Activated CD8-positive, alpha-beta memory T cell treated with anti-CD3 and anti-CD28 coated beads, Interleukin-2, amount 50 U/mL, for 4 hours (primary cell): ENCODE measurements at places on chromosomes 13 and 19.

- DNase-seq, result no peak
Measured at GRCh38 chr19:37007587-37008220, 70.5 kb upstream of the ZNF420 start.

- no peak for DNase-seq
Measured at GRCh38 chr19:30341611-30342201, 30.5 kb upstream of the ZNF536 start.

DNA sequence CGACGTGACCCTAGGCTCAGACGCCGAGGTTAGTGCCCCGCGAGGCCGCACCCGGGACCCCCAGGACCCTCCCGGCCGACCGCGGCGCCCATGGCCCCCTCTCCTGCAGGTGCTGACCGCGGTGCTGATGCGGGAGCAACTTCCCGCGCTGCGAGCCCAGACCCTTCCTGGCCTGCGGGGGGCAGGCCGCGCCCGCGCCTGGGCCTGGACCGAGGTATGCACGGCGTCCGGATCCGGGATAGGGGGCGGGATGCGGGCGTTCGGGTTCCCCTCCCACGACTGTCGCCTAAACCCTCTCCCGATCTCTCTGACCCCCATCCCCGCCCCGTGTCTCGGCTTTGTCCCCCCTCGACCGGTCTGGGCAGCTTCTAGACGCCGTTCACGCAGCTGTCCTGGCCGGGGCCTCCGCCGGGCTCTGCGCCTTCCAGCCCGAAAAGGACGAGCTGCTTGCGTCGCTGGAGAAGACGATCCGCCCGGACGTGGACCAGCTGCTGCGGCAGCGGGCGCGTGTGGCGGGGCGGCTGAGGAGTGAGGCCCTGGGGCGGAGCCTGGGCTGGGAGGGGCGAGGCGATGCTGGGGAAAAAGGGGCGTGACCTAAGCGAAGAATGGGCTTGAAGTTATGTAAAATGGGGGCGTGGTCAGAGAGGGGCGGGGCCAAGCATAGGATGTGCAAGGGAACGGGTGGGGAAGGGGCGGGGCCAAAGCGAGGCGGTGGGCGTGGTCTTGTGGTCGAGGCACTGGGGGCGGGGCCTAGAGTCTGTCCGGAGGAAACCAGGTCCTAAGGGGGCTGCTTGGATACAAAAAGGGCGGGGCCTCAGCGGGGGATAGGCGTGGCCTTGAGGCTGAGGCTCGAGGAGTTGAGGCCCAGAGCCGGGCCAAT is 16.0 kb upstream of the COLGALT1 start:
- peak; percentile 92 for DNase-seq

GRCh38 chr19:41416194-41416674 is 10.9 kb downstream of the B3GNT8 start:
- no peak for DNase-seq

DNA sequence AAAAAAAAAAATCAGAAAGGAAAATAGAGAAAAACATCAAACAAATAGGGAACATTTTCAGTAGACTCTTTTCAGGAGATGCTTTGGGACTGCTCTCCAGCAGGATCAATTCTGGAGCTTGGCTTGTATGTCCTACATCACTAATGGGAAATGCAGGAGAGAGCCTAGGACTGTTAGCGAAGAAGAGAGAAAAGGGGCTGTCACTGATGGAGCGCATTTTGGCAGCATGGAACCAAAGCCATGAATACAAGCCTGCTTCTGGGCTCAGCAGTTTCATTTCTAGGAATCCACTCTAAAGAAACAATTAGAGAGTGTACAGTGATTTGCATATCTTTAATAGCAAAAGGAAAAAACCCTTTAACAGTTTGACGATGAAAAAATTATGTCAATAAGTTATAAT is 203.9 kb downstream of the NUFIP1 start:
- DNase-seq, result no peak

DNA sequence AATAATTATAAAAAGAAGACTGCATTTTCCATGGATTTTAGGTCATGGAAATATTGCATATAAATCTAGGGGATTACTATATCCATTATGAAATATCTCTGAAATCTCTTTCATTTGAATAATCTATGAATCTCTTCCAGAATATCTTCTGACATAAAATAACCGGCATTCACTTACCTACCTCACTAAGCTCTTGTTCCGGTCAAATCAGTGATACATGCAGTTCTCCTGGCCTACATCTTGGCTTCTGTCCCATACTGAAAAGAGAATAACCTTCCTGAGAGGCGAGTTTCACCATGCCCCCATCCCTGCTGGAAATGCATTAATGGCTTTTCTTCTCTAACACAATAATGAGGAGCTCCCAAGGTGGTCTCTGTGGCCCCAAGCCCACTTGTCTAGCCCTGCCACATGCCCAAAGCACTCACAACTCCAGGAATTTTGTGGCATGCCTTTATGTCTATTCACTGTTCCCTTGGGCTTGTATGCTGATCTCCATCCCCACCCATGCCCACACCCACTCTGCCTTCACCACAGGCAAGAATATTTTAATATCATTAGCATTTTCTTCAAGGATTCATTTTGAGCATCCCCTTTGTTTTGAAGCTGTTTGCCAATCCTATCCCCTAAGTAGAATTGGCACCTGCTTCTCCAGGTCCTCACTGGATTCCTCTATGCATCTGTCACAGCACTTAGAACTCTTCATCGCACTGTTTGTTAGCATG is 401.6 kb downstream of the COG6 start:
- no peak for DNase-seq

GRCh38 chr13:45219938-45220375 is 19.1 kb upstream of the KCTD4 start:
- DNase-seq, result no peak

DNA sequence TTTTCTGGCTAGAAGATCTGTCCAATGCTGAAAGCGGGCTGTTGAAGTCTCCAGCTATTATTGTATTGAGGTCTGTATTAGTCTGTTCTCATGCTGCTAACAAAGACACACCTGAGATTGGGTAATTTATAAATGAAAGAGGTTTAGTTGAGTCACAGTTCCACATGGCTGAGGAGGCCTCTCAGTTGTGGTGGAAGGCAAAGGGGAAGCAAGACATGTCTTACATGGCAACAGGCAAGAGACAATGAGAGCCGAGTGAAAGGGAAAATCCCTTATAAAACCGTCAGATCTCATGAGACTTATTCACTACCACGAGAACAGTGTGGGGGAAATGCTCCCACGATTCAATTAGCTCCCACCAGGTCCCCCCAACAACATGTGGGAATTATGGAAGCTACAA is 980.4 kb downstream of the SLITRK5 start:
- DNase-seq, result no peak

DNA sequence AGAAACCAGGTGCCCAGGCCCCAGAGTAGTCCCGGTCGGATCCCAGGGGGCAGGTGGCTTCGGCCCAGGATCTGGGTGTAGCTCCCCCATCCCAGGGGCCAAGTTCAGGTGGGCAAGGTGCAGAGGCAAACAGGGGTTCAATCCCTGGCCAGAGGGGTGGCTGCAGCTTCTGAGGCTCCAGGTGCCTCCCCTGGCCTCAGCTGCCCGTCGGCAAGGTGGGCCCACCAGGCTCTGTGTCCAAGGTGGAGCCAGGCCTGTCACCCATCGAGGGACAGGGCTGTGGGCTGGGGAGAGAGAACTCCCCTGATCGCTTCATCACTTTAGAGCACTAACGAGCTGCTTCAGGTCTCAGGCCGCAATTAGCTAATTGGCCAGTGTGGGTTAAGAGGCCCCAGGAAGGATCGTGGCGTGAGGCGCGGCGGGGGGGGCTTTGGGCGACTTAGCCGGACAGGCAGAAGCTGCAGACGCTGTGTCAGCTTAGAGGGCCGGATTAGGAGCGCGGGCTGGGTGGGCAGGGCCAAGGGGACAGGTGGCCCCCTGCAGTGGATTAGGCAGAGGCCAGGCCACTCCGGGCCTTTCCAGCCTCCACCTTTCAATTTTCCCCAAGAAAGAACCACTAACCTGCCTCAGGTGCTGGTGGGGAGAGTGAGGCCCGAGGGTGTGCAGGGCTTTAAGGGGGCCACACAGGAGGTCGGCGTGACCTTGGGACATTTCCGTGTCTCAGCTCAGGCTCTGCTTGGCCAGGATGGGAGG is 2.8 kb upstream of the RAX2 start:
- DNase-seq, result no peak
